ENCODE measurements at places on chromosomes 3 and 15.

- no peak for DNase-seq
Measured at GRCh38 chr3:74271541-74271940, 342.9 kb downstream of the CNTN3 start.

GRCh38 chr3:121696186-121696585, 35.5 kb upstream of the HCLS1 start:
- DNase-seq = no peak

DNA sequence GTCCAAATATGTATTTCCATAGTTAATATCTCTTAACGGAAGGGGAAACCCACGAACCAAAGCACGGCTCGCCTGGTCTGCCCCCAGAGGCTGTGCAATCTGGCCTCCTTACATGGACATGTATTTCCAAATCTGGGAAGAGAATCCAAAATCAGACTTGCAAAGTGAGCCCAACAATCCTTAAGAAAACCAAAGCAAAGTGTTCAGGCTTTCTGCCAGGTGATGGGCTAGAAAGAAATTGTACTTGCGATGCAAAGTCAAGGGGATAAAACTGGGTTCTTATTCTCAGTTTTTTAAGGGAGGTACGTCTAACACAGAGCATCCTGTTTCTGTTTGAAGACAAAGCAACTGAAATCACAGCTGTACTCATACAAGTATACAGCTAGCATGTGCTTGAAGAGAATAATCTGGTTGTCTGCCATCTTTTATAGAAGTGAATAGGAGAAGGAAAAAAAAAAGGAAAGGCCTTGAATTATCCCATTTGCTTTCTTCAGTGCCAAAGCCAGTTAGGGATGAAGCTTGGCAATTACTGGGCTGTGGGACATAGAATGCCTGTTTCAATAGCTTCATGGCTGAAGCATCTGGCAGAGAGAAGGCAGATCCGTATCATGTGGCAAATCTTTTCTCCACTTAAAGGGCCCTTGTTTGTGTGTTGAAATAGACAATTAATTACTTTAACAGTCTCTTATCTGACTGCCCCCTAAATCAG, 48.4 kb downstream of the LRIG1 start:
- peak; percentile 34 for DNase-seq

DNA sequence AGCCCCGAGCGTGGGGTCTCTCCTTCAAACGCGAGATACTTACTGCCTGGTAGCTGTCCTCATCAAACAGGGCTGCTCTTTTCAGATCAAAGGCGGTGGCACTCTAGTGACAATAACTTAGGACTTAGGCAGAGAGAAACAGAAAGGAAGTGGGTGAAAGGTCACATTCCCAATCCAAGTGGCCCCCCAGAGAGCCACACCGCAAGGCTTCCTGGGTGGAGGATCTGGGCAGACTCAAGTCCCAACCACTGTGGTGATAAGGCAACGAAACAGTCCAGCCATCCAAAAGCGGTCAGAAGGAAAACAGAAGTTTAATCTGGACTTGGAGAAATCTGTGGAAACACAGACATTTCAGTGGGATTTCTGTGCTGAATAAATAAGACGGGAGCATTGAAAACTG, 227.2 kb downstream of the ADAMTS17 start:
- DNase-seq = no peak

DNA sequence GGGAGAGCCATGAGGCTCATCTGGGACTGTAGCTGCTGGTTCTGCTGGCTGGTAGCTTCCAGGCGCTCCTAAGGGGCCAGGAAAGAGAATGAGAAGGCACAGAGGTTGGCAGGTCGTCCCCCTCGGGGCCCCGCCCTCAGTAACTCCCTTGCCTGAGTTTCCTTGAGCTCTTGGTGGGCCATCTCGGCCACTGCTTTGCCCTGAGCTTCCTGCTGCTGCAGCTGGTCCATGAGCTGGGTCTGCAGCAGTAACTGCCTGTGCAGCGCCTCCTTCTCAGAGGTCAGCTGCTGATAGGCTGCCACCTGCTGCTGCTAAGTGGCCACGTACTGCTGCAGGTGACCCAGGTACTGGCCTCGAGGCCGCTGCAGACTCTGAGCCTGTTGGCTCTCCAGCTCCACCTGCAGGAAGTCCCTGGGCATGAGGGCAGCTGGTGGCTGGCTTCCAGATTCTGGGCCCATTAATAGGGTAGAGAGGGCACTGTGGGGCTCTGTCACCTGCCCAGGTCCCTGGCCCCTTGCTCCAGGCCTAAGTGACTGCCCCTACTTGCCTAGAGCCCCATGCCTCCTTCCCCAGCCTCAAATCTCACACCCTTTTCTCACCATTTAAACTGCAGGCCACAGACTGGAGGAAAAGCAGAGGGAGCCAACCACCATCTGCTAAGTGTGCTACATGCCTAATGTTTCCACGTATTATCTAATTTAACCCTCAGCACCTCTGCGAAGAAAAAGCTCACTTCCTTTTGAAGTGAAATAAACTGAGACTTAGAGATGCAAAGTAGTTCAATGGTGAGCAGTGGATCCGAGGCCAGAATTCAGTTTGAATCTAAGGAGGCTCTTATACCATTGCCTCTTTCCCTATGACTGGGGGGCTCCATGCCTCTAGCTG, 10.8 kb upstream of the VPS33B start:
- DNase-seq = peak; percentile 37

DNA sequence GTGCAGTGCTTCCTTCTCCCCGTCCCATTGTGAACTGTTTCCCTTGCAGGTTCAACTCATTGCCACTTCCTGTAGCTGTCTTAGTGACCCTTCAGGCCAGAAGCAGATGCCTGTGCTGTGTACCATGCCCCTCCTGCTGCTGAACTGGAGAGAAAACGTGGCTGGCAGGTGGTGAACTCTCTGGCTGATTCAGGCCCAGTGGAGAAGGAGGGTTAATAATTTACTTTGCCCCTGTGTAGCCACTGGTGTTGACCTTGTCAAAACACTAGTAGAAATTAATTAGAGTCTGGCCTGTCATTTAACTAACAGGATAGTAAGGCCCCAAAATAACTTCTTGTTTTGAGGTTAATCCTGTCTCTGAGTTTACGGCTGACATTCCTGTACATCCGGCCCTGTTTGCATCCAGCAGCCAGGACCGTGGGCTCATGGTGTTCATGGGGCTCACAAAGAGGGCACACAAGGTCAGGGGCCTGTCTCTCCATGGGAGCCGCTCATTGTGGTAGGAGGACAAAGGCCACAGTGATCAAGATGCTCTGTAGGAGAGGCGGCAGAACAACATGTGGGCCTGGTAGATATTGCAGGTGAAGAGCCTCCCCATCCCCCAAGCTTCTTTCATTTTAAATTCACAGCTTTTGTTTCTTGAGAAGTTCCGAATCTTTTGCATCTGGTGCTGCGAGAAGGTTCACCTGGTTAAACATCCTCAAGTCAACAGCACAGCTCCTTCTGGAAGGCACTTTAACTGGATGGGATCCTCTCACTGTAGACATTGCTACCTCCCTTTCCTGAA, 101.6 kb downstream of the CGNL1 start:
- DNase-seq = no peak

DNA sequence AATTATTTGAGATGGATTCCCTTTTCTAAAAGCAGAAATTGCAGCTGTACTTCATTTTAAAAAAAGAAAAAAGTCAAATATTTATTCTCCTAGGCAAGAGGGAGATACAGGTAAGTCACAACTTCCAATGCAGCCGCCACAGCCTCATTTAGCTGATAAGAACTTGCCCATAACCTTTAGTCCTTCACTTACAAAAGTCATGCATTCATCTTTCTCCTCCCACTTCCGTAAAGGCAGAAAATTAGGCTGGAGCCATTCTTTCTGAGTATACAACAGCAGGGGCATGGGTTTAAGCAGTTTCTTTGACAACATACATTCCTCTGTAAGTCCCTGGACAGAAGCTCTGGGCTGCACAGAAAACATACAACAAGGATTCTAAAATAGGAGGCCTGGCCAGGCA, 4.3 kb downstream of the SUCLG2 start:
- DNase-seq = no peak

DNA sequence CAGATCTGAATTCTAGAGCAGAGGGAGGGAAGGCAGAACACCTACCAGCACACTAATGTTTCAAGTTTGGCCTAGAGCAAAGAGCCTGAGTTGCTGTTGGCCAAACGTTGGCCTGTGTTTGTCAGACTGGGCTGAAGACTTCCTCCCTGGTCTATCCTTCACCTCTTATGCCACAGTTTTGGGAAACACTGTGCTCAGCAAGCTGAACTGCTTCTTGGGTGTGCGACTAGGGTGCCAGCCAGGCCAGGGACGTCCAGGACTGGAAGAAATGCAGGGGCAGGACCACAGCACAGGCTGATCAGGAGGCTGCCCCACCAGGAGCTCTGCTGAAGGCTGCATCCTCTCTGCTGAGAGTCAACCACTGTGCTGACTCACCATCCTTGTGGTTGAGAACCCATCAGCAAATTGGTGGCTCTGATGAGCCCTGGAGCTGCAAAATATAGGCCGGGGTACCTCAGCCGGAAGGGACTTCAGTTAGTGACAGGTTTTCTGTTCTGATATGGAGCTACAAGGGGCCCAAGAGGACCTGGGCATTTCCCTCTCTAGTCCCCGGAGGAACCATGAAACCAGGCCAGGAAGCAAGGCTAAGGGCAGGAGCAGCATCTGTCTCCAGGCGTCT, 131.6 kb upstream of the RASGRP1 start:
- DNase-seq = no peak

GRCh38 chr3:149895769-149896168, 74.9 kb downstream of the PFN2 start:
- DNase-seq = no peak

DNA sequence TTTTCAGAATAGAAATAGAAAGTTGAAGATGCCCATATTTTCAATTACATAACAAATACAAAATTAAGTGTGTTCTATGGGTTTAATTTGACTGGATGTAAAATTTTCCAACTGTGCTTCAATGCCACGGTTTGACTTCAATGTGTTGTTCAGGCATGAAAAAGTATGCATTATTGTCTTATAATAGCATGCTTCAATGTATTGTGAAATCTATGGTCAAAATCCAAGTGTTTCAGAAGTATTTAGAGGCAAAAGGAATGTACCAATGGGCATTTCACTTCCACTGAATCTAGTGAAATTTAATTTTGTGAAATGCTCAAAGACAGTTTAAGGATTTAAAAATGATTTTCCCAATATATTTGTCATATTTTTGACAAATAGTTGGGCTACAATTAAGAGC, 16.0 kb downstream of the NEK10 start:
- no peak for DNase-seq

DNA sequence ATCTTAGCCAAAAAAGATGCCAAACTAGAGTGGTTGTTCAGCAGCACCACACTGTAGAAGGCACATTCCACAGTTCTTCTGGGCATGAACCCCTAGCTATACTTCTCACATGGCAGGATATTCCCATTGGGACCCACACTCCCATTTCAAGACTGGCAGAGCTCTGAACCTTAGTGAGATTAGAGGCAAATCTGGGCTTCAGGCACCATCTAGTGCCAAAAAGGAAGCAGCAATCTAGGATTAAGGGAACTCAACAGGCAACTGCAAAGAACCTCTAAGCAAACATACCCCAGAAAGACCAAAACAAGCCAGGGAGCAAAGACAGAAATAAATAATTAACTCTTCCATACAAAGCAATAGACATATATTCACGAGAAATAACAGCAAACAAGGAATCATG, 66.2 kb downstream of the TAFA4 start:
- no peak for DNase-seq

DNA sequence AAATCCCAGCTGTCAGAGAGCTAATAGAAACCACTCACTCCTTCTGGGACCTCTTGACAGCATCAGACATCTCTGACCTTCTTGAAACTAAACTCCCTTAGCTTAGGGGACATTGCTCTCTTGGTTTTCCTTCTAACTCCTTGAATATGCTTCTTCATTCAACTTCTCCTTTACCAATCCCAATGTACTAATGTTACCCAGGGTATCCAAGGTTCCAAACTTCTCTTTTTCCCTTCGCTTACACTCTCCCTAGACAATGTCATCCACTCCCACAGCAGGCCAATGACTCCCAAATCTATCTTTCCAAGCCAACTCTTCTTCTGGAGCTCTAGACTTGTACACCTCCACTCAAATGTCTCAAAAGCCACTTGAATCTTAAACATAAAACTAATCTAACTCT, 14.6 kb downstream of the HEXA start:
- no peak for DNase-seq

- DNase-seq = no peak
Measured at GRCh38 chr3:58749948-58750347, 83.4 kb upstream of the FAM3D start.

- DNase-seq = no peak
Measured at GRCh38 chr3:67109651-67110204, 111.6 kb downstream of the KBTBD8 start.

- DNase-seq = no peak
Measured at GRCh38 chr3:35641331-35641730, 2.0 kb downstream of the ARPP21 start.

DNA sequence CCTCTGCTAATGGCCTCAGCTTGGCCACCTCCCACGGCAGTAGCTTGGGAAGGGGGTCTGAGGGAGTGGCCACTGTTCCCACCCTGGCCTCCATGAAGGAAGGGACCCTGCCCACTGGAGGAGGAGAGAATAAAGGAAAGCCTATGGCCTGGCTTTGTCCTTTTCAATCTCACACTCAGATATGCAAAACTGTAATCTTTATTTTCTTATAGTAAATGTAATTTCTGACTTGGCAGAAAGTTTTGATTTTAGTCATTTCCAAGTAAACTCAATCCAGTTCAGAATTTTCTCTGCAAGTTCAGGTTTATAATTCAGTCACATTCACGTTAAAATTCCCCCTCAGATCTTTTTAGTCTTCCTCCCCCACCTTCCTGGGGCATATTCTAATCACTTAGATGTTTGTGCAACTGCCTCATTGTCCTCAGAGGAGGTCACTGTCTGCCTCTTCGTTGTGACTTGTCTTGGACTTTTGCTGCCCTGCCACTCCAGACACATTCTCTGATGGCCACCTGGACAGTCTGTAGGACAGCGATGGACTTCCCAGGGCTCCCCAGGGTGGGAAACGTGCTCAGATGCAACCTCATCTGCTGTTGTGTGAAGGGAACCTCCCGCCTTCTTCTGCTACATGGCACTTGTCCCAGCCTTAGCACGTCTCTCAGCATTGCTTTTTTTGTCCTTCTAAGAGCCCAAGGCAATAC, 222.8 kb upstream of the TBL1XR1 start:
- no peak for DNase-seq

DNA sequence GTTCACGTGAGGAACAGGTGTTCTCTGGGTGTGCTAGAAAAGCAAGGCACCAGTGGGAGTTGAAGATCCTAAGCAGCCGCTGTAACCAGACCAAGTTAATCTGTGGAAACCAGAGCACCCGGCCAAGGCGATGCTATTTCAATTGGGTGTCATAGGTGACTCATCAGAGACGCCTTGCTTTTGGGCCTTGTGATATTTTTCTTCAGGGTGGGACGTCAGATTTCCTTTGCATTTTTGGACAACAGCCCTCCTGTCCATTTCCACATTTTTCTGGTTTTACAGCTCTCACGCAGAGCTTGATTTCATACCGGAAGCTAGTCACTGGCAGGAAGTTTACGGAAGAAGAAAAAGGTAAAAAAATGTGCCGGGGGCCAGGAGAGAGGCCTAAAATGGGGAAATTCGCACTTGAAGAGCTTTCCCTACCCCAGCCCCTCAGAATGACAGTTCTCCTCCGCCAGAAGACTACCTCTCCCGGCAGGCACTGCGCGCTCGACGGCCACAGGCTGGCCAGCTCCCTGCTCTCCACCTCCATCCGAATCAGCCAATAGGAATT, 471 bp upstream of the KBTBD8 start:
- DNase-seq = no peak
